ENCODE measurements at places on chromosomes 2 and 18.

GRCh38 chr2:31428001-31428418, 13.5 kb upstream of the XDH start:
- DNase-seq = peak; percentile 76

- no peak for DNase-seq
Measured at GRCh38 chr2:102386867-102387541, 31.4 kb downstream of the IL18R1 start.

- DNase-seq = no peak
Measured at GRCh38 chr2:120267348-120267747, 14.7 kb downstream of the RALB start.

DNA sequence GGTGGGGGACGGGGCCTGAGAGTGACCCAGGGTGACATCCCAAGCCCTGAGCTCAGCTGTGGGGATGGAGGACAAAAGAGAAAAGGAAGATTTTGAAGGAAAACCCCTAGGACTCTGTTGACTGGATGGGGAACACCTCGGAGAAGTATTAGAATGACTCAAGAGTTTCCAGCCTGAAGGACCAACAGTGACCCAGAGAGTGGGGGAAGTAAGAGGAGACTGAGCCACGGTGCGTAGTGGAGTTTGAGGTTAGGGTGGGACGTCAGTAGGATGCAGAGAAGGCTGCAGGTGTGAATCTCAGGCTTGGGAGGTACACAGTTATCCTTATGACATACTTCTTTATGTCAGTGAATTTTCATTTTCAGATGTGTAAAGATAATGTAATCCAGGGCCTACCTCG, 119.5 kb downstream of the NCK2 start:
- no peak for DNase-seq

DNA sequence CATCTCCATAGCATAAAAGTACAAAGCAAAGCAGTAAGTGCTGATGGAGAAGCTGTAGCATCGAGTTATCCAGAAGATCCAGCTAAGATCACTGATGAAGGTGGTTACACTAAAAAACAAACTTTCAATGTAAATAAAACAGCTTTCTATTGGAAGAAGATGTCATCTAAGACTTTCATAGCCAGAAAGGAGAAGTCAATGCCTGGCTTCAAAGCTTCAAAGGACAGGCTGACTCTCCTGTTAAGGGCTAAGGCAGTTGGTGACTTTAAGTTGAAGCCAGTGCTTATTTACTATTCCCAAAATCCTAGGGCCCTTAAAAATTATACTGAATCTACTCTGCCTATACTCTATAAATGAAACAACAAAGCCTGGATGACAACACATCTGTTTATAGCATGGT, 44.0 kb downstream of the METTL8 start:
- DNase-seq = no peak

Measured in kidney tubule cell (primary cell).